A172 (cell line): ENCODE measurements at places on chromosomes 7 and 10.

DNA sequence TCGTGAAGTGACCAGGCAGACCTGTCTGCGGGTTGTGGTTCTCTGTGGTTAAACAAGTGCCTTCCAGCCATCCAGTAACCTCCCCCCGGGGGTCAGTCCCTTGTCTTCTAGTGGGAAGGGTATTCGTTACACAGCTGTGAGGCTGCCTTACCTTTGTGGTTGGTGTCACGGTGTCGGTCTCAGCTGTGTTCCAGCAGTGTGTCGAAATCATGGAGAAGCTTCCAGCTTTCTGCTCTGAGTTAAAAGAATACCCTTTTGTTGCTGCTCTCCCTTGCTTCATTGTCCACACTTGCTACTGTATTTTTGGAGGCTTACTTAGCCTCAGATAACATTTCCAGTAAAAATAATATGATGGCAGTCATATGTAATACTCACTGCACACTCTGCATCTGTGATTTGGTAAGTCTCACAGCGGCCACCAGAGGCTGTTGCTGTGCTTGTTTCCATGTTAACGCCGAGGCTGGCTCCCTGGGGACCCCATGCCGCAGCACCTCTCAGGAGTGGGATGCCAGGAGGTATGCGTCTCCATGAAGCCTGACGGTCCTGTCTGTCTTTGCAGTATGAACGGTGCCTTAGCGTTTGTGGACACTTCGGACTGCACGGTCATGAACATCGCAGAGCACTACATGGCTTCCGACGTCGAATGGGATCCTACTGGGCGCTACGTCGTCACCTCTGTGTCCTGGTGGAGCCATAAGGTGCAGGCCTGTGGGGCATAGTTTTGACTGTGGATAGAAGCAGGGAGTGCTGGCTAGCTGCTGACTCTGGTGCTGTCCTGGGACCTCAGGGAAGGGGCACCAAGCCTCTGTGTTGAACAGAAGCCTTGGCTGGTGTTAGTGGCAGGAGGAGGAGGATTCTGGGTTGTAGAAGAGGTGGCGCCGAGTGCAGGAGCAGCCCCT, 20.5 kb downstream of the EIF3B start:
- DNase-seq: no peak

GRCh38 chr7:126689037-126689436, 563.7 kb downstream of the GRM8 start:
- peak; percentile 35 for DNase-seq

DNA sequence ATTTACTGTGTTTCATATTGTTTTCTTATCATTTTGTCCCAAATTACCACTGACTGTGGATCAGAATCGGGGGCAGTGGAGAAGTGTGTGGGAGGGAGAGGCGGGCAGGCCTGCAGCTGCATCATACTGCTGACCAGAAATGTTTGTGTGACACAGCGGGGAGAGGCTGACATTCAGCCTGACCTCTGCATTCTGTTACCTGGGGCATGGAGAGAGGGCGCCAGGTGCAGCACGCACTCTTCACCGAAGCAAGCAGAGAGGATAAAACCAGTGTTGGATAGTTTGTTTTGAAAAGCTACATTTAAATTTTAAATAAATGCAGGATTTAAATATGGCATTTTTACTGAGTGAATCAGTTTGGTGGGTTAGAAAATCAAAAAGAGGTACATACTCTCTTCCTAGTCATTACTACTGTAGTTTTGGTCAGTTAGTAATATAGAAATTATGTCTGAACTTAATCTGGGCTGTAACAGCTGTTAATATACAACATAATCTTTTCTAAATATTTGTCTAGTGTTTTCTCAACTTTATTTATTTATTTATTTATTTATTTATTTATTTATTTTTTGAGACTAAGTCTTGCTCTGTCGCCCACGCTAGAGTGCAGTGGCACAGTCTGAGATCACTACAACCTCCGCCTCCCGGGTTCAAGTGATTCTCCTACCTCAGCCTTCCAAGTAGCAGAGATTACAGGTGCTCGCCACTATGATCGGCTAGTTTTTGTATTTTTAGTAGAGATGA, 8.8 kb upstream of the STMP1 start:
- DNase-seq: no peak

GRCh38 chr10:96400465-96400864, 41.7 kb upstream of the OPALIN start:
- no peak for DNase-seq

- peak; percentile 10 for DNase-seq
Measured at GRCh38 chr7:105906695-105907094, 30.3 kb upstream of the ATXN7L1 start.

DNA sequence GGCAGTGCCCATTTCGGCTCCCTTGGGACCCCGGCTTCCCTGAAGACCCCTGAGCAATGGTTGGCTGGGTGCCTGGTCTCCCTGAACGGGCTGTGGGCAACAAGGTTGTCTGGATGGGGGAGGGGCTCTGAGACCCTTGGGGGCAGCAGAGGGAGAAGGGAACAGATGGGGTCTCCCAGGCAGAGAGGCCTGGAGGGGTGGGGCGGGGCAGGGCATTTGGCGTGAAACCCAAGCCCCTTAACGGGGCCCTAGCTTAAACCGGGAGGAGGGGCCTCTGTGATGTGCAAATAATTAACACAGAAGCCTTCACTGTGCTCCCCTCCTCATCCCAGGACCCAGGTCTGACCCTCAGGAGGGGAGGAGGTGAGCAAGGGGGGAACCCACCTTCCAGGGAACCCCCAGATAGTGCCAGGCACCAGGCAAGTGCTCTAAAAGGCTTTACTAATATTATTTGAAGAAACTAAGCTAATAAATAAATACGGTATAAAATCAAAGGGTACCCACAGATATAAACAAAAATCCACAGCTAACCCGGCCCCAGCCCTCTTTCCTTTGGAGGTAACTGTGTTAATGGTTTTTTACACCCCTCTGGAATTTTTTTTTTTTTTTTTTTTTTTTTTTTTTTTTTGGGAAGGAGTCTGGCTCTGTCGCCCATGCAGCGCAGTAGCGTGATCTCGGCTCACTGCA, 170.8 kb downstream of the RNF216 start:
- no peak for DNase-seq

- DNase-seq: no peak
Measured at GRCh38 chr10:4103603-4104002, 318.6 kb upstream of the KLF6 start.

DNA sequence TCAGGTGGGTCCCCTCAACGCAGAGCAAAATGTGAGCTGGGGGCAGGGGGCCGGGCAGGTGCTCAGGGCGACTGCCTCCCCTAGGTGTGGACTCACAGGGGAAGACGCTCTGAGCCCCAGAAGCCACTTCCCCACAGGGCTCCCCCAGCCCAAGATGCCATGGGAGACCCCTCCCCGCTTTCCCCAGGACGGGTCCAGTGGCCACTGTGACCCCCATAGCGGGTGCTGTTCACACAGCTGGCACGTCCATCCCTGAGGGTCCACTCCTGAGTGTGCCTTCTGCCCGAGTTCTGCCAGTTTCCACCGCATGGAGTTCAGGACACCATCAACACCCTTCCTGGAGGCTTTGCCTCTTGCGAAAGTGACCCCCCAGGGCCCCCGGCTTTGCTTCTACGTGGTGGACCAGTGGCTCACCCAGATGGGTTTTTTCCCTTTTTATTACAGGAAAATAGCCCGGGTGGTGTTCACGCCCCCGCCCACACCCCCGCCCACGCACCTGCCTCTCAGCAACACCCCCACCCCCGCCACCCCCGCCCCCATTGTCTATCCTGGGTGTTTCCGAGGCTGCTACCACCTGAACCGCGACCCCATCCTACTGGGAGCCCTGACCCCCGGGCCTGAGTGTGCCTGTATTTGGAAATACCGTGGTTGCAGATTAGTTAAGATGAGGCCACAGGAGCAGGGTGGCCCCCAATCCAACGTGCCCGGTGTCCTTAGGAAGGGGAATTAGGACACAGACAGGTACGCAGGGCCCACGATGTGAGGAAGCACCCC, 32.0 kb downstream of the ADAP1 start:
- no peak for DNase-seq

GRCh38 chr10:69817078-69817581, 15.4 kb downstream of the COL13A1 start:
- DNase-seq: no peak

GRCh38 chr10:70773965-70774809, 11.0 kb downstream of the TBATA start:
- DNase-seq: no peak

- no peak for DNase-seq
Measured at GRCh38 chr10:43902842-43903241, 254.2 kb upstream of the ZNF32 start.

- peak; percentile 96 for DNase-seq
Measured at GRCh38 chr7:106425017-106425719, 140.4 kb upstream of the NAMPT start.

GRCh38 chr7:145909991-145910513, 206.5 kb upstream of the CNTNAP2 start:
- DNase-seq: peak; percentile 50

GRCh38 chr7:87316846-87317552, 28.5 kb upstream of the CROT start:
- peak; percentile 54 for DNase-seq

- DNase-seq: no peak
Measured at GRCh38 chr10:29585488-29585976, 49.2 kb downstream of the SVIL start.

- peak; percentile 85 for DNase-seq
Measured at GRCh38 chr10:73956476-73957359, 41.2 kb upstream of the VCL start.

DNA sequence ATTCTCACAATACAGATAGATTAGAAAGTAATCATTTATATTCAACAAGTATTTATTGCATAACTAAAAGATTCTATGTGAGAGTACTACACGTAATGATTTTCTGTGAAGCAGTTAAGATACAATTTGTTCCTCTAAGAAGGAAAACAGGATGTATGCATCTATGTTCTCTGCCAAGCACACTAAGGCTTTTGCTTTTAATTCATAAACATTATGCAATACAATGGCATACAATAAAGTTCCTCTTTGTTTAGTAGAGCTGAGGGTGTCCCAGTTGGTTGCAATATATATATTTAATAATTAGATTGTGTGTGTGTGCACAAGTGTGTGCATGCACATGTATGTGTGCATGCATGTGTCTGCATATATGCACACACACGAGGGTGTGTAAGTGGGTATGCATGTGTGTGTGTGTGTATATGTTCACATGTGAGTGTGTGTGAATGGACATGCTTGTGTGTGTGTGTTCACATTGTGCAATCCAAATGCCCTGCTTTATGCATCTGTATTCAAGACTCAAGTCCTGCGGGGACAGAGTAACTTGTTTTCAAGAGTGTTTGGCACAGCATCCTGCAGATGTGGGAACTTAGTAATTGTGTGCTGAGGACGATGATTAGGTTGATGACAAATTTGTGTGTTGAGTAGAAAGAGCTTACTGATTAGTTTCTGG, 481.5 kb upstream of the KLF6 start:
- no peak for DNase-seq

DNA sequence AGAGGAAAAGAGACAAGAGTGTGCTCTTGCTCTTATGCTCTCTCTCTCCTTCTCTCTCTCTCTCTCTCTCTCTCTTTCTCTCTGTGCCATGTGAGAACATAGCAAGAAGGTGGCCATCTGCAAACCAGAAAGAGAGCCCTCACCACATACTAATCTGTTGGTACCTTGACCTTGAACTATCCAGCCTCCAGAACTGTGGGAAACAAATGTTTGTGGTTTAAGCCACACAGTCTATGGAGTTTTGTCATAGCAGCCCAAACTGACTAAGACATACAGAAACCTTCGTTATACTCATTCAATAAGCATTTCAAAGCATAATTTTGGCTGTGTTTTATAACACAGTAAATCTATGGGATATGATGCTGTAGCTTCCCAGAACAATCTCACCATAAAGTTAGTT, 56.4 kb upstream of the PLPP4 start:
- DNase-seq: no peak

DNA sequence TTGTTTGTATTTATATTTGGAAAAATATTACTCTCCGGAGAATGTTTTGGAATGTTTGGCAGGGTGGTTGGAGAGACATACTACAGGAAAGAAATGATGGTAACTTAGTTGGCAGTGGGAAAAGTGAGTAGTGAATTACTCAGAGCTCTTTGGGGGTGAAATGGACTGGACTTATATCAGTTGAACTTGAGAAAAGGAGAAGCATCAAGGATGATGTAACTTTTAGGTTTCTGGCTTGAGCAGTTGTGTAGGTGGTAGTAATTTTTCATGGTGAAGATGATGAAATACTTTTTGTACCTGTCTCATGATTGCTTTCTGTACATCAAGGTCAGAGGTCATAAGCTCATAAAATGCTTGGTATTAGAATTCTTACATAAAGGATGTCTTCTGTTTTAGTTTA, 617.2 kb downstream of the AUTS2 start:
- DNase-seq: peak; percentile 70

DNA sequence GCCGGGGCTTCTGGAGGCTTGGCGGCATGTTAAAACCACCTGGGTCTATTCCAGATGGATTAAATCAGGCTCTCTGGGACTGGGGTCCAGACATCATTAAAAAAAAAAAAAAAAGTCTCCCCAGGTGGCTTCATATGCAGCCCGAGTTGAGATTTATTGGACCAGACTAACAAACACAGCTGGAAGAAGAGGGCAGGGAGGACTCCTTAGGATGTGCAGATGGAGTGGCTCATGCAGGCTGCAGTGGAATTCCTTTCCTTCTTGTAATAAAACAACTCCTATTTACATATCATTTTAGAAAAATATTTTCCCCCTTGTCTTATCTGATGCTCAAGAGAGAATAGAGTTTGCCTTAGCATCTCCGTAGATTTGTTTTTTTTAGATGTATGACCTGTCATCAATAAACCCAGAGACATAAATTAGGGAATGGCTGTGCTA, 238.1 kb downstream of the CAMK1D start:
- no peak for DNase-seq

- DNase-seq: no peak
Measured at GRCh38 chr7:8176370-8177081, 85.4 kb downstream of the ICA1 start.

- peak; percentile 52 for DNase-seq
Measured at GRCh38 chr10:36224431-36224985, 582.4 kb upstream of the FZD8 start.

GRCh38 chr10:77586719-77587415, 50.7 kb downstream of the KCNMA1 start:
- DNase-seq: no peak

DNA sequence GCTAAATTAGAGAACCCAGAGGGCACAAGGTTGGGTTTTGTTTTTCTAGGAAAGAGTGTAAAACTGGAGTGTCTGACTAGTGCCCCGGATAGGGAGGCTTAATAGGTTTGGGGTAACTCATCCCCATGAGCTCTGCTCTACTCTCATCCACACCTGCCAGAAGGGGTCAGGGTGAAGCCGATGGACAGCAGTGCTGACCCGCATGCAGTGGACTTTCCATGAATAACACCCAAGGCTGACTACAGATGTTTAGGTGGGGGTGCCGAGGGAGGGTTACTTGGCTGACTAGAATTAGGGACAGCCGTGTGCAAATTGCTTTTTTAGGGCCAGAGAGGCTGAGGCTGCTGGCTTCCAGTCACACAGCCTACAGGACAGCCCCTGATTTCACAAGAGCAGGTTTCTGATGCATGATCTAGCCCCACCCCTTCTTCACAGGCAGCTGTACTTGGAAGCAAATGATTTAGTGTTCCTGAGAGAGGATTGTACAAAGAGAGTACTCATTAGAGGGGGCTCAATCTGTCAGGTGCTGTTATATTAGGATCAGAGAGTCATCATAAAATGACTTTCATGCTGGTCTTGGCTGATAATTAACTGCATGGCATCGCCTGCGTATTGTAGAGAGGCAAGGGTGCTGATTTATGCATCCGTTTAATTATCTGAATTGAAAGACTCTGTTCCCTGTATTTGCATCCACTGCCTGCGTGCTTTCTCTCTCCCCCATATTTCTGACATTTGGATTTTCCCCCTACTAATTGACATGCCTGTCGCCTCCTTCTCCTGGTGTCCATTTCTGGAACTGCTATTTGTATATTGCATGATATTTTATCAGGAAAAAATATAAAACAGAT, 9.5 kb downstream of the INHBA start:
- DNase-seq: no peak
